Inflammatory macrophage treated with lipopolysaccharide for 4 hours (primary cell): ENCODE measurements at places on chromosomes 3 and 15.

DNA sequence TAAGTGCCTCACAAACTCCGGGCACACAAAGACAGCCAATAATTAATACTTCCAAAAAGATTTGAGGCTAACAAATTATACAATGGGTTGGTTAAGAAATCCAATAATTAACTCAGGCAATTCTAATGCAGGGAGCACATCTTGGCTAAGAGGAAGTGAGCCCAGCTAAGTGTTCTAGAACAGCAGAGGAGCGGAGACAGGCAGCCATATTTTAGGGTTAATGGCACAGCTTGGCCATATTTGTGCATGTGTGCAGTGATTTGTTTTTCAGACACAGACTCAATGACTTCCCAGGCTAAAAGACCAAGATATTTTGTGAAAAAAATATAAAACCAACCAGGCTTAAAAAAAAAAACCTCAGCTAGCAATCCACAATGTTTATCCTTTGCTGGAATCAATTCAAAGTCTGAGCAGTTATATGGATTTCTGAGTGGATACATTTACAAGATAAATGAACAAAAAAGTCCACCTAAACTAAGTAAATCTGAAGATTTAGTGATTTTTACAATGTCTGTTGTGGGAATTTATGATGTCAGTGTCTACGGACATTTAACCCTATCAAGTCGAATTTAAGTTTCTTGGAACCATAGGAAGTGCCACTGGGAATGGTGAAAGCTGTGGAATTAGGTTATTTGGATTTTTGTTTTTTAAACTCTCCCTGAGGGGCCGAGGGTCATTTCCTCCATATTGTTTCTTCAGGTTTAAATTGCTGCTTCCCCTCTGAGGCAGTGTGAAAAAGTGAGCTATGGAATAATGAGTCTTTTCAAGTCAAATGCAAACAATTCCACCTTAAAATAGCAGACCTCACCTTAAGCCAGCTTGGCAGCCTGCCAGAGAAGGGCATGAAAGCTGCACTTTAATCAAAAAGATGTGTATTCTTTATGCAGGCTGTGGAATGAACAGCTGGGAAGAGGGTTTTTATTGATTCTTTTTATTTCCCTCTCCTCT lies 413.7 kb upstream of the TBL1XR1 start:
- DNase-seq = no peak

DNA sequence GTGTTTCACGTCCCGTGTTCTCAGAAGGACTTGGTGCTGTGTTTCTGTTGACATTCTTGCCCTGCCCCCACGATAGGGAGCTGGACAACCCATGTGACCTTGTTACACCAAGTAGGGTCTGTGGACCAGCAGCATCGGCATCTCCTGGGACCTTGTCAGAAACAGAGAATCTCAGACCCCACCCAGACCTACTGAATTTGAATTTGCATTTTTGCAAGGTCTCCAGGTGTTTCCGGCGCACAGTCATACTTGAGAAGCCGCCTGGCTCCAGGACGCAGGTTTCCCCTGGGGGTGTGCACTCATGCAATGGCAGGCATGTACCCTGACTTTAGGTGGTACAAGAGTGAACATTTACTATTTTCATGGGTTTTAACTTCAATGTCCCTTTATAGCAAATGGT lies 117.9 kb downstream of the TLE3 start:
- no peak for DNase-seq

DNA sequence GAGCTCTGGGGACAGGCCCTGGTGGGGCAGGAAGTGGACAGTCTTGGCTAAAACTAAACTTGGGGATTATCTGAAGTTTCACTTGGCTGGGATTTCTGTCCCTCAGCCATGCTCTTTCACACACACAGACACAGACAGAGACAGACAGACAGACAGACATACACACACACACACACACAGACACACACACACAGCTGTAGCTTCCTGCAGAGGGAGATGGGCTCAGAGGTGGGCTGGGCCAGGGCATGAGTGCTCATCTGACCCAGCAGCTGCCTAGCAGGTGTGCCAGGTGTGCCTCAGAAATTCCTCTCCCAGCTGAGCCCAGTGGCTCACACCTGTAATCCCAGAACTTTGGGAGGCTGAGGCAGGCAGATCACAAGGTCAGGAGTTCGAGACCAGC lies 3.3 kb downstream of the RHOV start:
- DNase-seq = no peak

DNA sequence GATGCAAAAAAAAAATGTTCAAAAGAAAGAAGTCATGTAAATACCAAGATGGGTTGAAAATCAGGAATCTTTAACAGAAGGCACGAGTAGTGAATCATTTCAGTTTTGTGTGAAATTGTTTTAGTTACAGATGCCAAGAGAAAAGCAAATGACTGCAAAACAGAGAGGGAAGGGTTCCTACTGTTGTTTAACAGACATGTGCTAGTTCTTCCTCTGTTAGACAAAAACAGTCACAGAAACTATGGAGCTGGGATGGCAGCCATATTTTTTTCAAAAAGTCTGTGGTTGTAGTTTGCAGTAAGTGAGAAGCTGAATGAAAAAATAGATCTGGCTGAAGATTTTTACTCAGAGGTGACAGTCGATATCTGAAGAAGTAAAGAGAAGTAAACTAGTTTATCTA lies 511.9 kb downstream of the ZIC1 start:
- DNase-seq = no peak

GRCh38 chr3:99505200-99505599 lies 133.2 kb upstream of the COL8A1 start:
- DNase-seq = peak; percentile 31

DNA sequence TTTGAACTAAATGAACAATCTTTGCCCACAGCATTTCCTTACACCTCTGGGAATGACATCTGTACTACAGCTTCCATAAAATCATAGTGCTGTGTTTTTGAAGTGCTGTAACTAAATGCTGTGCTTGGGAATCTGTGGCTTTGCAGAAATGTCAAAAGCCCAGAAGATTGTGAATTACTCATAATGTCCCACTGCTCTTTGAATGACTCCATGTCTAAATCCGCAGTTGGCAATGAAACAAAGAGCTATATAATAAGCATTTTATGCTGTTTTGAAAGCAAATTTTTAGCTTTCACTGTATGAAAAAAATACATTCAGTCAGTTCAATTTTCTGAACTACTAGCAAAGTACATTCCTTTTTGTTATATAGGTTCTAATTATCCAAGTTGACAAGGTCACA lies 88.6 kb upstream of the ADAMTS17 start:
- DNase-seq = no peak

GRCh38 chr15:26075770-26076169 lies 212.6 kb upstream of the ATP10A start:
- no peak for DNase-seq

GRCh38 chr3:173584093-173584837 lies 186.7 kb downstream of the NLGN1 start:
- DNase-seq = no peak
